Epithelial cell of umbilical artery (primary cell): ENCODE measurements at places on chromosomes 12 and 14. TPM values are rescaled to one million over a fixed set of nuclear protein-coding genes. Genes with fewer than 3 reads are reported as not detected.

The EPYC gene
- not detected in 2 replicates for total RNA-seq

The SERPINA12 gene
- not detected in 2 replicates for total RNA-seq

The LHX5 gene
- not detected in 2 replicates for total RNA-seq

The VPS37B gene
- total RNA-seq: 14.3 and 17.9 TPM in 2 replicates

The OR4M1 gene
- not detected in 2 replicates for total RNA-seq

The SVOP gene
- total RNA-seq: not detected in 2 replicates

The RFLNA gene
- total RNA-seq: 2.9 and 14.6 TPM in 2 replicates

The LRRK2 gene
- total RNA-seq: 0.65 and 3.8 TPM in 2 replicates

The TSPAN9 gene
- 35.1 and 50.6 TPM in 2 replicates for total RNA-seq
